ENCODE measurements at places on chromosomes 13 and 19.
A peak's percentile ranks its signal among the peaks of the same experiment; 100 is the strongest.

DNA sequence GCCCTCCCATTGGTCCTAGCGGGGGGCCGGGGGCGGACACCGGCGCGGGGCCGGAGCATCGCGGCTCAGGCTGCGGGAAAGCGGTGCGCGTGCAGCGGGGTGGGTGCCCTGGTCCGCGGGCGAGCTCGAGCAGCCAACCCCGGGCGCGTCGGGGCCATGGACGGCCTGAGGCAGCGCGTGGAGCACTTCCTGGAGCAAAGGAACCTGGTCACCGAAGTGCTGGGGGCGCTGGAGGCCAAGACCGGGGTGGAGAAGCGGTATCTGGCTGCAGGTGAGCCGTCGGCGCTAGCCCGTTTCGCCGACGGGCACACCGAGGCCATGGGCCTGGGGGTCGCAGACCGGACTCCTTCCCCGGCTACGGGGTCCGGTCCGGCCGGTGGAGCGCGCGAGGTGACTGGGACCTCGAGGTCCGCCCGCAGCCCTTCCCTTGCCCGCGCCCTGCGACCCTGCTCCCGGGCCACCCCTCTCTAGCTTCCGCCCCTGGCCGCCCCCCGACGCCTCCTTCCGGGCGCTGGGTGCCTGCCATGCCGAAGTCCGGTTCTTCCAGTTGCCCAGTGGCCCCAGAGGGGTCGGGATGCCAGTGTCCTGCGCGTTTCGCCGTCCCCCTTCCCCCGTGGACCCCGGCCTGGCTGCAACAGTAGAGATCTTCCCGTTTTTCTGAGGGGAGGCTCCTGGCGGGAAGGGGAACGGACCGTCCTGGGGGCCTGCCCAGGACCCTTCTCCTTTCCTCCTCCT, at the start of gene REEP6:
REEP6 (plus strand) TSS at position 68 of the 735 bp plus-strand sequence; CDS start at position 157, 89 bp downstream.
- DNase-seq: no peak

GRCh38 chr13:95530178-95530577, 22.3 kb upstream of the CLDN10 start:
- DNase-seq: peak; percentile 83

DNA sequence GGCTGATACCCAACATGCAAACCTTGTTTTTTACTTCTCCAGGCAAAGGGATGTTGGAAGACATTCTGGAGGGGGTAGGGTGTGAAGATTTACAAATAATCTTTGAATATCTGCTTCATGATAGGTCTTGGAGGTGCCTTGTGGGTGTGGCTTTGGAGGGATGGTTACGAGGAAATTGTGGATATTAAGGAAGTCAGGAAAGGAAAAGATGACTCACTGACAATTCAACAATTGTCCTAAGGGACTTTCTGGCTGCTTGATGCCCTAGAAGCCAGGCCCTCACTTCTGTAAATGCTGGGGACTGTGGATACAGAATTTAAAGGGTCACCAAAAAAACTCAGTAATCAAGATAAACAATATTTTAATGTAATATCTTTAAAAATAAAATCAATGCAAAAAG, 37.4 kb upstream of the ZNF527 start:
- no peak for DNase-seq

- DNase-seq: peak; percentile 93
Observed at GRCh38 chr13:27960362-27961226, 8.5 kb downstream of the CDX2 start.

DNA sequence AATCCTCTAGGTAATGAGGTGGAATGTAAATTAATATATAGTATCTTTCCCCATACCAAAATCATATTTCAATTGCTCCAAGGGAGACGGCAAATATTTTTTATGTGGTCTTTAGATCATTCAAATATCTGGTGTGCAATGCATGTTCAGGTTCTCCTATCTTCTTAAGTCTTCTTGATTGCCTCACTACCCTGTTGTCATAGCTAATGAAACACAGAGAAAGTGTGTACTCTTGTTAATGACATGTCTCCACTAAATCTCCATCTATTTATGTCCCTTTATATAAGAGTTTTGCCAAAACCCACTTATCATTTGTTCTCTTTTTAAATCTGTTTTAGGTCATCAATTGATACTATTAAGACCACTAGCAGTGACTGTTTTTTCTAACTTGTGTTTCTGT, 6.6 kb downstream of the STARD13 start:
- DNase-seq: no peak

GRCh38 chr19:2016041-2016807, 710 bp upstream of the BTBD2 start:
- DNase-seq: peak; percentile 57

- no peak for DNase-seq
Observed at GRCh38 chr19:3549816-3550215, 7.6 kb downstream of the MFSD12 start.
